ENCODE measurements at places on chromosomes 16 and 17.

DNA sequence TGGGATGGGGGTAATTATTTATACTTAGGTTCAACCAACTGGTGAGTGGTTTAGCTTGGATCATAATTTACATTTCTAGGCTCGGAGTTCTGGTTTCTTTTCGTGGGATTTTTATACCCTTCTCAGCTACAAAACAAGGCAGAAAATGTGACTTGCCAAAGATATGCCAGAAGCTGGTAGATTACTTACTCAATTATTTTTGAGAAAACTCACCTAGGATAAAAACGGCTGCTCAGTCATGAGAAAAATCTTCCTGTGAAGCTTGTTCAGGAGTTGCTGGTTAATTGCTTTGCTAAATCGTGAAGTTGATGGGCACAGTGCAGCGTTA is 1.1 kb downstream of the NDEL1 start:
- DNase-seq = no peak

GRCh38 chr17:39820541-39820940 is 43.6 kb downstream of the IKZF3 start:
- no peak for DNase-seq

DNA sequence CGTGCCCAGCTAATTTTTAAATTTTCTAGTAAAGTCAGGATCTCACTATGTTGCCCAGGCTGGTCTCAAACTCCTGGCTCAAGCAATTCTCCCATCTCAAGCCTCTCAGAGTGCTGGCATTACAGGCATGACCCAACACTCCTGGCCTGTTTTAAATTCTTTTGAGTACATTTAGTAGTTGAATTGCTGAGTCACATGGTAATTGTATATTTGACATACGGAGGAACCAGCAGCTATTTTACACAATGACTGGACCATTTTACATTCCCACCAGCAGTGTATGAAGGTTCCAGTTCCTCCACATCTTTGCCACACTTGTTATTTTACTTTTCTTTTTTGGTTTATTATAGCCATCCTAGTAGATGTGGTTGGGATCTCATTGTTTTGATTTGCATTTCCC is 43.6 kb downstream of the RHOT1 start:
- DNase-seq = no peak

GRCh38 chr17:39118674-39119419 is 32.6 kb downstream of the PLXDC1 start:
- no peak for DNase-seq

DNA sequence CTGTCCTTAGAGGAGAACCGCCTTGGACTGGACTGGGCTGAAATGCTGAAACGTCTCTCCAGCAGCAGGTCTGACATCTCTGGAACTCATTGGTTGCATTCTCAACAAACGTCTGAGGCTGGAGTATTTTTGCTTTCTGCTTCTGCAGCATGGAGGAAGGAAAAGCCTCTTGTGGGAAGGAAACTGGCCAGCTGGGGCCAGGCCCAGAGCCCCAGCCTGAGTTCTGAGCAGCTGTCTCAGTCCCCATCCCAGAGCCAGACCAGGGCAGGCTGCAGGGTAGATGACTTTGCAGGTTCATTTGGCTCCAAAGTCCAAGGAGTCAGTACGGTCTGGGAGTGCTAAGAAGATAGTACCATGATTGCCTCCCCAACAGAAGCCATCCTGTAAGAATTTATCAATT is 18.3 kb downstream of the TEKT3 start:
- no peak for DNase-seq

DNA sequence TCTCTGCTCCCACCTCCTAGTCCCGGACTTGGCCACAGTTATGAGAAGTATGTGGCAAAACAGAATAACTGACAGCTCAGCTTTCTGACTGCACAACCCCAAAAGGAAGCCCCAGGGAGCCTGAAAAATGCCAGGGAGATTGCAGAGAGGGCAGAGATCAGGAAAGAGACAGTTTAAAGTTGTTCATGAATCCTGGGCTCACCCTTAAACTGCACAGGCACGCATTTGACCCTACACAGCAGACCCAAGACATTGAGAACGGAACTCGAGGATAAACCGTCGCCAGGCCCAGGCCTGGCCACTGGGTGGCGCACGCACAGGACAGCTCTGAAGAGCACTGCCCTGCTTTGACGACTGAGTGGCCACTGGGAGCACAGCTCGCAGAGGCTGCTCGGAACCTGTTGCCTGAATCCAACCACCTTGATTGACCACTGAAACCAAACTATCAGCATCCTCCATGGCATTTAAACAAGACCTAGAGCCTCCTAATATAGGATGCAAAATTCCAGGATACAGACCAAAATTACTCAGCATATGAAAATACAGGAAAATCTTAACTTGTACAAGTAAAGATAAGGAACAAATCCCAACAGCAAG is 114.0 kb downstream of the C16orf95 start:
- peak; percentile 73 for DNase-seq

- DNase-seq = no peak
Measured at GRCh38 chr16:24807301-24807700, 38.5 kb upstream of the SLC5A11 start.

- DNase-seq = peak; percentile 69
Measured at GRCh38 chr17:35345926-35346771, 27.3 kb downstream of the SLFN11 start.

GRCh38 chr16:11139326-11140097 is 116.5 kb downstream of the SOCS1 start:
- DNase-seq = no peak

- peak; percentile 11 for DNase-seq
Measured at GRCh38 chr17:6536053-6536452, 20.3 kb downstream of the PITPNM3 start.

DNA sequence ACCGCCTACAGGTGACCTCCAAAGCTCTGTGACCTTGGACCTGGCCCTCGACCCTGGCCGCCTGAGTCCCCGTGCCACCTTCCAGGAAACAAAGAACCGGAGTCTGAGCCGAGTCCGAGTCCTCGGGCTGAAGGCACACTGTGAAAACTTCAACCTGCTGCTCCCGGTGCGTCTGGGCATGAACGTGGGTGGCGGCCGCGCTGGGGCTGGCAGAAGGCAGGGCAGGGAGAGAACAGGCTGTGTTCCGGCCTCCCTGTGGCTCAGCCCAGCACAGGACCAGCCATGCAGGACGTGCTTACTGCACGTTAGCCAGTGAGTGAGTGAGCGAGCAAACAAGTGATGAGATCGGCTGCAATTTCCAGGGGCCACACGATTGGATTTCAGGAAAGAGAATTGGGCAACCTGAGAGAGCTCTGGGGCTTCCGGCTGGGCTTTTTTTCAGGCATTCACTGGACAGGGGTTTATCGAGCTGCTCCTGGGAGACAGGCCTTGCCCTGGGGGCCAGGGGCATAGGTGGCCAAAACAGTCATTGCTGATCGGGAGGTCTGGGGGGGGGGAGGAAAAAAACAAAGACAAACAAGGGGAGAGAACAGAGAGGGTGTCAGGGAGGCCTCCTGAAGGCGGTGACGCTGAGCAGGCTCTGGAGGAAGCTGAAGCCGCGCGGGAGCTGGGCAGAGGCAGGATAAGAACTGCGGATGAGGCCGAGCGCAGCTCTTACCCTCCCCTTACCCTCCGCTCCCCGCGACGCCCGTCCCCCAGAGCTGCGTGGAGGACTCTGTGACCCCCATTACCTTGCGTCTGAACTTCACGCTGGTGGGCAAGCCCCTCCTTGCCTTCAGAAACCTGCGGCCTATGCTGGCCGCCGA is 16.9 kb downstream of the ITGAX start:
- no peak for DNase-seq

DNA sequence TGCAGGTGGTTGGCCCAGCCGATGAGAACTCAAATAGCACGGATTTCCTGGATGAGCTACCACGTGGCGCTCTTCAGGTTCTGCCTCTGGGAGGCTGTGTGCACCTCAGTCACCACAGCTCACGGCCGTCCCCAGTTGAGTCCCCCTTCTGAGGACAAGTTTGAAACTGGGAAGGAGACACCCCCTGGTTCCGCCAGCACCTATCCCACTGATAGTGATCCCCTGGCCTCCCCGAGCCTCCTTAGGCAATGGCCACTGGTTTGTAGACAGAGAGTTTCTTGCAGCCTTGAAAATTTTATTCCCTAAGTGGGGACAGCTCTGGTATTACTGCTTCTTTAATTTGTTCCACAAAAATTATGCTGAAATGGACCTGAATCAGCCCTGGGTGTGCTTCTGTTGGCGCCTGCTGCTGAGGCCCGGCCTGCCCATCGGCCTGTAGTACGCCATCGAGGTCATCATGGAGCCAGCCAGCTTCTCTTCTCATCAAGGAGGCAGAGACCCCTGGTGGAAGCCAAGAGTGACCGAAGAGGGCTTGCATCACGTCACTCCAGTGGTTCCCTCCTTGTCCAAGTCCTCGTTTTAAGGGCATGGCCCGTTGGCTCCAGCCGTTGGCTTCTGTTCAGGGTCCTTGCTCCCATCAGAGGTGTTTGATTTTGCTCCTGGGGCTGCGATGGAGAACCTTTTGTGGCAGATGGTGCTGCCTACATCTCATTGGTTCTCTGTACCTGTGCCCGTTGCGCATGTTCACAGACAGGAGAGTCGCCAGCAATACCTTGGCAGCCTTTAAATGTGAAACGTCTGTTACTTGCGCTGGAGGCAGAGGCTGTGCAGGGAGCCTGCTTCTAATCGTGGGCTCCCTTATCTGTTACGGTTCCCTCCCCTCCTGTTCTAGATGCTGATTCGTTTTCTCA is 9.3 kb downstream of the SMCR8 start:
- no peak for DNase-seq

- DNase-seq = no peak
Measured at GRCh38 chr17:2962236-2962635, 101.2 kb downstream of the OR1D5 start.

DNA sequence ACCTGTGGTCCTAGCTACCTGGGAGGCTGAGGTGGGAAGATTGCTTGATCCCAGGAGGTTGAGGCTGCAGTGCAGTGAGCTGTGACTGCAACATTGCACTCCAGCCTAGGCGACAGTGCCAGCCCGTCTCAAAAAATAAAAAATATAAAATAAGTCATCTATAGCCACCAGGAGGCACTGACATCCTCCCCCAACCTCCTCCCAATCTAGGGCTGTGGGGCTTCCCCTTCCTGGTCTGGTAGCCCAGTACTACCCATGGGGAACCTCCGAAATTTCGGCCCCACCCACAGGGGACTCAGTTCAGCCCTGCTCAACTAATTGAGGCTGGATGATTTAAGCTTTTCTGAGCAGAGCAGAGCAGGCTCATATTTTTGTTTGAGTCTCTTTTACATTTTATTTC is 3.2 kb downstream of the ZSCAN10 start:
- peak; percentile 57 for DNase-seq

GRCh38 chr17:36722903-36723263 is 121.5 kb downstream of the MRM1 start:
- no peak for DNase-seq

DNA sequence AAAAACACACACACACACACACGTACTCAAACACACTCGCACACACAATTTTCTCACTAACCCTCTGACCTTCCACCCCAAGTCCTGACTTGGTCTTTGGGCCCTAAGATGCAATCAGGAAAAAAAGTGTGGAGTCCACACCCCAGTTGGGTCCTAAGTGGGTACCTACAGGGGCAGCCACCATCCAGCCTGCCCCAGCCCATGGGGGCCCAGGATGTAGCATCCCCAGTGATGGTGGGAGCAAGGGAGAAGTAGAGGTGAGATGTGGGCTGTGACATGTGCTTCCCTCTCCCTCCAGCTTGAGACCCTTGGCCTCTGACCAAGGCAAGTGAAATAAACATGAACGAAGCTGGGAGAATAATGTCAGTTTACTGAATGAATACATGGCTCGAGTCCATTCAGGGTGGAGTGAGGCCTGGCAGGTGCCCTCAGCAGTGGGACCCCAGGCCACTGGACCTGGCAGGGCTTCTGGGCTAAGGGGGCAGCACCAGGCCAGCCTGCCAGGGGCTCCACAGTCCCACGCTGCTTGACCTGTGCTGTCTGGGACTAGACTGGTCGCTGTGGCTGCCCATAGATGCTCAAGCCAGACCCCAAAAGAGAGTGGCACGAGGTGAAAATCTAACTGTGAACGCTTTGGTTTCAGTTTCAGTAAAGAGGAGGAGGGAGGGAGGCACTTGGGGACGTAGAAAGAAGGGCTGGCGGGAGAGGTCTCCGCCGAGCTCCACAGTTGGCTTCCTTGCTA is 73.7 kb downstream of the MRC2 start:
- DNase-seq = no peak

DNA sequence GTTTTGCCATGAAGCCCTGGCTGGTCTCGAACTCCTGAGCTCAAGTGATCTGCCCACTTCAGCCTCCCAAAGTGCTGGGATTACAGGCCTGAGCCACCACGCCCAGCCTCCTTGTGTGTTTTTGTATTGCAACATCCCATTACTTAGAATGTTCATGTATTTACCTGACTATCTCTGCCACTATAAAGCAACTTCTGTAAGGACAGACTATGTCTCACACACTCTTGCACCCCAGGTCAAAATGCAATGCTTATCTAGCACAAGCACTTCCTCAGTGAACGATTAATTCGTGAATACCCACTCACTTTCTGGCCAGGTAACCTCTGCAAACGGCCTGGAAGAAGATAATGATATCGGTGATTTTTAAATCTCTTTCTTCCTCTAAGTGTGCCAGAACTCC is 82.6 kb downstream of the NDEL1 start:
- no peak for DNase-seq

- no peak for DNase-seq
Measured at GRCh38 chr17:1033503-1033902, 36.6 kb downstream of the TIMM22 start.

- DNase-seq = no peak
Measured at GRCh38 chr17:11369575-11369974, 128.6 kb downstream of the SHISA6 start.

DNA sequence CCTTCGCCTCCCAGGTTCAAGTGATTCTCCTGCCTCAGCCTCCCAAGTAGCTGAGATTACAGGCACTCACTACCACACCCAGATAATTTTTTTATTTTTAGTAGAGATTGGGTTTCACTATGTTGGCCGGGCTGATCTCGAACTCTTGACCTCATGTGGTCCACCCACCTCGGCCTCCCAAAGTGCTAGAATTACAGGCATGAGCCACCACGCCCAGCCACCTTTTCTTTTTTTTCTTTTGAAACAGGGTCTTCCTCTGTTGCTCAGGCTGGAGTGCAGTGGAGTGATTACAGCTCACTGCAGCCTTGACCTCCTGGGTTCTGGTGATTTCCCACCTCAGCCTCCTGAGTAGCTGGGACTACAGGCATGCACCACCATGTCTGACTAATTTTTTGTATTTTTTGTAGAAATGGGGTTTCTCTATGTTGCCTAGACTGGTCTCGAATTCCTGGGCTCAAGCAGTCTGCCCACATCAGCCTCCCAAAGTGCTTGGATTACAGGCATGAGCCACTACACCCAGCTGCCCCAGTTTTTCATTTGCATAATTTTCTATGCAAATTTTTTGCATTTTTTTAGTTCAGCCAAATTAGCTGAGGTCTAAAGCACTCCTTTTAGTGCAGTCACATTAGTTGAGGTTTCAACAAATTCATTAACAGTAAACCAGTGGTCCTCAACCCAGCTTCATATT is 11.3 kb downstream of the WWP2 start:
- DNase-seq = no peak

Measured in activated naive CD4-positive, alpha-beta T cell treated with anti-CD3 and anti-CD28 coated beads, Interleukin-2, amount 50 U/mL, for 72 hours (primary cell).